Neuronal stem cell (in vitro differentiated cells): ENCODE measurements at places on chromosomes 6 and 20.

- DNase-seq: no peak
These were observed 5.4 kb downstream of the EYA2 start for GRCh38 chr20:46900086-46900485.

- no peak for DNase-seq
These were observed 100.5 kb downstream of the LMBRD1 start for GRCh38 chr6:69696273-69696672.

DNA sequence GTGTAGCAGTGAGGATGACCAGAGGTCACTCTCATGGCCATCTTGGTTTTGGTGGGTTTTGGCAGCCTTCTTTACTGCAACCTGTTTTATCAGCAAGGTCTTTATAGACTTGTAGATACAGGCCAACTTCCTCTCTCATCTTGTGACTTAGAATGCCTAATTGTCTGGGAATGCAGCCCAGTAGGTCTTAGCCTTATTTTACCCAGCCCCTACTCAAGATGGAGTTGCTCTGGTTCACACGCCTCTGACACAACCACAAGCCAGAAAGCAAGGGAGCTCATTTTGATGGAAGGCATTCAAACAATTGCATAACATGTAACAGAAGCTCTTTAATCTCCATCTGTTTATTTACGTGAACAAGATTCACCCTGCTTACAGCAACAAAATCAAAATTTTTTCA is 492.0 kb upstream of the SULF2 start:
- no peak for DNase-seq

GRCh38 chr6:106442395-106442794 is 81.9 kb downstream of the CRYBG1 start:
- DNase-seq: no peak

- no peak for DNase-seq
These were observed 1.4 kb upstream of the TXNDC5 start for GRCh38 chr6:7912024-7912423.

- DNase-seq: no peak
These were observed 41.8 kb upstream of the MTRF1L start for GRCh38 chr6:153044295-153044694.

GRCh38 chr6:43506171-43506570 is 4.0 kb downstream of the LRRC73 start:
- no peak for DNase-seq

- DNase-seq: no peak
These were observed 1241.1 kb upstream of the EYS start for GRCh38 chr6:66948106-66948505.

DNA sequence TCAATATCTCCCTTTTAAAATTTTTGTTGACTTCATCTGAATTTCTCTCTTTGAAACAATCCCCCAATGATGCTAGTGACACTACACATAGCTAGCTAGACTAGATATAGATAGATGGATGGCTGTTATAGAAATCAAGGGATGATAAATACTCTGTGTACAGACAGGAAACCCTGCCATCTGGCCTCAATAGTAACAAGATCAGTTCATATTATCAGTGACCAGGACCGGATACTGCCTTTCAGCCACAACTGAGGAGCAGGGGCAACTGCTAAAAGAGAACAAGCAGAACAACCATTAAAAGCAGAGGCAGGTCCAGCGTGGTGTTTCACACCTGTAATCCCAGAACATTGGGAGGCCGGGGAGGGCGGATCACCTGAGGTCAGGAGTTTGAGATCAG is 118.3 kb upstream of the FAM184A start:
- DNase-seq: no peak

DNA sequence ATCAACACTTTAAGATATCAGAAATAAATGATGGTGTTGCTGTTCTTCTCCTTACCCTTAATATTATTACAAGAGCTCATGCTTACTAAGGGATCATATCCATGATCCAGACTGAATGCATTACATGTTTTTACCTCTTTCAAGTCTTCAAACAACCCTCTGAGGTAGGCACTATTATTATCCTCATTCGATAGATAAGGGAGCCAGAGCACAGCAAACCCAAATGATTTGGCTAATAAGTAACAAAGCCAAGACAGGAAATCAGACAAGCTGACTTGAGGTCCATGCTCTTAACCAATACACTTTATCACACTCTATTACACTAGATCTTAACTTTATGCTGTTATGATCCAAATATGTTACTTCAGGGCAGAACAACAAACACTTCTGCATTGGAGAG is 145.9 kb downstream of the RALGAPA2 start:
- DNase-seq: no peak

DNA sequence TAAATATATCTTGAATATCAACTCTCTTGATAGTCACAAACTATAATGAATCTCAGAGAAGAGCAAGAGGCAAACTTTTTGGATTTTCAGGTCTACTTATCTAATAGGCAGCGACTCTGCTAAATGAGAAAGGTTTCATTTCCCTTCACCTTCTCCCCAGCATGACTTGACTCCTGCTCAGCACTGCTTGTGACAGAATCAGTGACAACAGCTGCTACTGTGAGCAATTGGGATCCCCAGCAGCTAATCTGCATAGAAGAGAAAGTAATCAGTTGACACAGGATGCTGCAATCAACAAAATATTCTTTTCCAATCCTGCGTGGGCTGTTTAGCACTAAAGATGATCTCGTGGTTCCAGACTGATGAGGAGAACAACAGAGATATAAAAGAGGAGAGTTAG is 205.5 kb downstream of the MMUT start:
- DNase-seq: no peak

DNA sequence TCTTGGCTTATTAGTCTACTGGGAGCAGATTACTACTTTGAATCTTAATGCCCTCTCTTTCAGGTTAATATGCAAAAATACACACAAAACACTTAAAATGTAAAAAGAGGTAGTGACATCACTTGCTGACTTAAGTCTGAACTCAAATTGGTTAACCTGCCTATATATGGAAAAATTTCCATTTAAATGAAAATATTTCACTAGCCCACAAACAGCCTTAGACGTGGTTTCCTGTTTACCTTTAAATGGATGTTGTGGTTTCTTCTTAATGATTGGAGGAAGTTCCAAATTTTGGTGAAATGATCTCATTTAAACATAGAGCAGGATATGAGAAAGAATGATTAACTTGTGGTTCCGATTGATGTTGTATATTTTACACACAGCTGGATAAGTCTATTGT is 553.7 kb downstream of the CD109 start:
- DNase-seq: no peak

GRCh38 chr6:144710207-144710606 is 425.1 kb downstream of the UTRN start:
- DNase-seq: no peak

DNA sequence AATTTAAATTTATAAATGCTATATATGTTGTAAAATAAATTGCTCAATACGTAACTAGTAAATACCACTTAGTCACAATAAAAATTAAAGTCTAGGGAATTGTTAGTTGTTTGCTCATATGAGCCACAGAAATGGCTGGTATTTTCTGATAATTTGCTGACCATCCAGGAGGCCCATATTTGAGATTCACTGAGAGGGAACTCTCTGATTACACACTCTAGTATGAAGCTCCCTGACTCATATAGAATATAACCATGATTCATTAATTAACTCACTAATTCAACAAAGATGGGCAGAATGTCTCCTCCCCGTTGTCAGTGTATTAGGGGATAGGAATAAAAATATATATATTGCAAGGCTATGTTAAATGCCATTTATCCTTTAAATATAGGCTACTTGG is 46.6 kb upstream of the TMEM30A start:
- no peak for DNase-seq

DNA sequence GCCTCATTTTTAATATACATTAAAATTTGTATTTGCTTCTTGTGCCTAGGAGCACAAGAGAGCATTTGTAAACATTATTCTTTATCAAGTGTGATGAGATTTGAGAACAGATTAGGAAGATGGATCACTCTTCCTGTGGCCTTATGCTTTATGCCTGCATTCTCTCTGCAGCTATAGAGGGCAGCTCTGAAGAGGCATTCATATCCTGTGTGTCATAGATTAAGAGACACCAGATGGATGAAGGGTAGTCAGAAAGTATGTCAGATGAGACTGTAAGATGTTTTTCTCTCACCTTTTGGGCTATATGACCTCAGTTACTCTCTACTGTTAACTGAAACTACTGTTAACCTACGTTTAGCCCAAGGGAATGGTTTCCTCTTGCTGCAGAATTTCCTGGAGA is 61.4 kb downstream of the DNAH8 start:
- no peak for DNase-seq
